ENCODE measurements at places on chromosomes 16 and 17.
A peak's percentile ranks its signal among the peaks of the same experiment; 100 is the strongest.

DNA sequence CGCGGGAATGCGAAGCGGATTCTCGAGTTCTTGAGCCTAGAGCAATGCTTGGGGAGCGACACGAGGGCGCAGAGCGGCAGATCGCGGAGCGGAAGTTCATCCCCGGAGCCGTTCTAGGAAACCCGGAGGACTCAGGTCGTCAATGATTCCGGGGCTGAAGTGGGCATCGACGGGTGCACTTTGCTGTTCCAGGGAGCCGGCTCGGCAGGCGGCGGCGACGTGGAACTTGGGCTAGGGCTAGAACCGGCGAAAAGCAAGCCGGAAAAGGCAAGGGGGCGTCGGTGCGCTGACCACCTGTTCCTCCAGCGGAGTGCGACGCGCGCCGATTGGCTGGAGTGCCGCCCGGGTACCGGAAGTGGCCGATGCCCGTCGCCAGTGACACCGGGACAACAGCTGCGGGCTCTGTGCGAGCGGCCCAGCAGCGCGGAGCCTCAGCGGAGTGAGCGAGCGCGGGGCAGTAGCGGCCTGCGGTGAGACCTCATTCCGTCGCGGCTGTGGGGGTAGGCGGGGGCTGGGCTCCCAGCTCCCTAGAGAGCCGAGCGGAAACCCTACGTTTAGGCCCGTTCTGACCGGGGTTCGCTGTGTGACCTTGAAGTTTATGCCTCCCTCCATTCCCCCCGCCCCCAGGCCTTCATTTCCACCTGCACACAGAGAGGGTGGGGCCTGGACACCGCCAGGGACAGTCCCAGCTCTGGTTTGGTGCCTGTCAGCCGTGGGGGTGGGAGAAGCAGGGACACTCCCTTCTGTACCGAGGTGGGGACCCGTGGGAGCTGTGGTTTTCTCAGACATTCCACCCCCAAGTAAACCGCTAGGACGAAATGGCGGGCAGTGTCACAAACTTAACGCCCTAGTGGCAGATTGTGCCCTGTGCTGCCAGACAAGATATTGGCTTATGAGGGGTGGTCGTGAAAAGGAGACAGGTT, at the start of gene ZFP3:
Gene ZFP3 (plus strand): TSS at position 362 of the 923 bp plus-strand sequence. CDS start 13,038 bp downstream, outside the sequence.
- peak; percentile 58 for DNase-seq

DNA sequence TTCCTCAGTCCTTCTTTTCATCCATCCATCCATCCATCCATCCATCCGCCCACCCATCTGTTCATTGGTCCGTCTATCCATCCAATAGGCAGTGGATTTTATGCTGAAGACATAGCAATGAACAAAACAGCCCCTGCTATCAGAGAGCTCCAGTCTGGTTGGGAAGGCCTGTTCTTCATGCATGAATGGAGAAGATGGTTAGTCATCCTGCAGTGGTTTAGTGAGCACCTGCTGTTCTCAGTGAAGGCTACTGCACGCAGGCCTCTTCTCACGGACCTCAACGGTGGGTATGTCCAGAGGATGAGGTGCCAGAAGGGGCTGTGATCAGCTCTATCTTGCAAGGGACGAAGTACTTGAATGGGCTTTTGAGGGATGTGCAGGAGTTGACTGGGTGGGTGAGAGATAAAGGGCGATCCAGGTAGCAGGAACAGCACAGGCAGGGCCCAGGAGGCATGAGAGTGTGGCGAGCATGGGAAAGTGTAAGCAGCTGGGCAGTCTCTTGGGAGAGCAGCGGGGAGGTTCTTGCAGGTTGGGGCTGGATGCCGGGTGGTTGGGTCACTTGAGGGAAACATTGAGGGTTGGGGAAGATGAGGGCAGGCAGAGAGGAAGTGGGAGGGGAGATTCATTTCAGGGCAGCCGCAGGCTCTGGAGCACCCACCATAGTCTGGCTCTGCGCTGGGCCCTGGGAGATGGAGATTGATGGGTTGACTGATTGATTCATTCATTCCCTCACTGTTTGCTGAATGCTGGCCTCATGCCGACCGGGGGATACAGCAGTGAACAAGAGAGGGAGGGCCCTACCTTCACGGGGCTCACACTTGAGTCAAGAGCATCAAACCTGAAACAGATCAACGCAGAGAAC, 115.0 kb upstream of the CIBAR2 start:
- DNase-seq, result no peak

DNA sequence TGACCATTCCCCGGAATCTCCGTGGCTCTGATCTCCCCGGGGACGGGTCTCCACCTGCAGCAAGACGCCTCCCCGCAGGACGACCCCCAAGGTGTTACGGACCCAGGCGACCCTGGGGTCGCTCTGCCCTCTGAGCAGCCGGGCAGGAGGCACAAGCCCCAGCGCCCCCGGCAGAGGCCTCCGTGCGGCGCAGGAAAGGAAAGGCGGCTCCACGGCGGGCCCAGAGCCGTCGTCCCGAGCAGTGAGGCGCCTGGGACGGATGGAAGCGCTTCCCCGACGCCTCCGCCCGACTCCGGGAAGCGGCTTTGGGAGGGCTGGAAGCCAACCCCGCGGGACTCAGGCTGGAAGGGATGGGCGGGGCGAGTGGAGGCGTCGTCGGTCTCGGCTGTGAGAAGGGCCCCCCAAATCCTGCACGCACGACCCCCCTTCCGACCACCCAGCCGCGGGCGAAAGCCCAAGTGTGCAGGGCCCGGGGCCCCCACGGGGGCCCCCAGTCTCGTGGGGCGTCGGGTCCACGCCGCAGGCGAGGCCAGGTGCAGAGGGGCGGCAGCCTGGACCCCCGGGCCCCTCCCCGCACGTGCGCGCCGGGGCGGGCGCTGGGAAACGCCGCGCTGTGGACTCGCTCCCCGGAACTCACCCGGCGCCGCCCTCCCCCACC, 32.7 kb upstream of the RPH3AL start:
- DNase-seq, result peak; percentile 14

GRCh38 chr16:54921206-54921824, 9.3 kb upstream of the IRX5 start:
- DNase-seq, result peak; percentile 51

- no peak for DNase-seq
These were observed 80.4 kb downstream of the CDYL2 start for GRCh38 chr16:80723981-80724380.

- no peak for DNase-seq
These were observed 141.3 kb upstream of the CDC42EP4 start for GRCh38 chr17:73453090-73453489.

GRCh38 chr17:44779211-44780025, 20.6 kb downstream of the ADAM11 start:
- peak; percentile 61 for DNase-seq

DNA sequence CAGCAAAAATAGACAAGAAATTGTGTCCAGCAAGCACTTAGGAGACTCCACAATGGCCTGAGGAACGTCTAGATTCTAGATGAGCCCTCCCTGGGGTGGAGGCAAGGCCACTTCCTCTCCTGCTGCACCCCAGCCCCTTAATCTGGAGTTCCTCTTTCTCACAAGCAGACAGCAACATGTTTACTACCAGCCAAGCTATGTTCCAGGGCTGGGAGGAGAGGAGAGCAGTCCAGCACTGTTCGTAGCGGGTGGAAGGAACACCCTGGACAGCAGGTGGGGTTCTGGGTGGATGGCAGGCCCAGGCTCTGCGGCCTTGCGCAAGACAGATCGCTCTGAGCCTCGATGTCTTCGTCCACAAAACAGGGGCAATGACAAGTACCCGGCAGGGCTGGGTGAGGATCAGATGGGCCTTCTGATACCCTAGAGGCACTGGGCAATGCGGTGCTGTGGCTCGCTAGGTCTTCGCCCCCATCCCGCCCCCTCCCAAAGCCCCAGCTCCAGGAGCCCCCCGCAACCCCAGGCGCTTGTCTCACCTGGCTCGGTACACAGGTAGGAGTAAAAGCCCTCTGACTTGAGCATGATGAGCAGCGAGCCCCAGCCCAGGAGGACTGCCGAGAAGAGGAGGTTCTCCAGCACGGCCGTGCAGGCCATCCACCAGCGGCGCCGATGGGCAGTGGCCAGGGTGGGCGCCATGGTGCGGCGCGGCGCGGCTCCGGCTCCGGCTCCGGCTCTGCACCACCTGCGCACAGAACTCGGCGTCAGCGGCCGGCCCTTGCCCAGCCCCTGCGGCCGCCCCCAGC, 1.3 kb downstream of the SLC43A2 start:
- DNase-seq, result no peak

- no peak for DNase-seq
These were observed 63.7 kb upstream of the AKTIP start for GRCh38 chr16:53566552-53567245.

- no peak for DNase-seq
These were observed 6.8 kb downstream of the HSBP1 start for GRCh38 chr16:83814659-83814985.
